ENCODE measurements at places on chromosomes 11 and 22.

- DNase-seq: peak; percentile 83
These were observed 25.7 kb upstream of the CTR9 start for GRCh38 chr11:10725114-10725906.

- peak; percentile 67 for DNase-seq
These were observed 42.5 kb downstream of the TMPRSS5 start for GRCh38 chr11:113663567-113663966.

DNA sequence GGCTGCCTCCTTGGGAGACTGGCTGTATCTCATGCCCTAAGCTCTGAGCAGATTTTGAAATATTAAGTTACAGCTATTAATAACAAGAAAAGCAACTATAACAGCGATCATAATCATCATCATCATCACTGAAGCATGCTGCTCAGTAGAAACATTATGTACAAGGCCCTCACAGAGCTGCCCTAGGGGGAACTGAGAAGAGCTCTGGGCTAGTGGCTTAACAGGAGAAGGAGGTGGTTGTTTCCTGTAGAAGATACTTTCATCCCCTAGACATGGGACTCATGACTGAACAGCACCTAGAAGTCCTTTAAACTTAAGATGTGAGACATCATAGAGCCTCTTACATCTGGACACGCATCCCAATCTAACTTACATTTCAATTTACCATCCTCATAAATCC is 332.8 kb upstream of the PLET1 start:
- DNase-seq: no peak

DNA sequence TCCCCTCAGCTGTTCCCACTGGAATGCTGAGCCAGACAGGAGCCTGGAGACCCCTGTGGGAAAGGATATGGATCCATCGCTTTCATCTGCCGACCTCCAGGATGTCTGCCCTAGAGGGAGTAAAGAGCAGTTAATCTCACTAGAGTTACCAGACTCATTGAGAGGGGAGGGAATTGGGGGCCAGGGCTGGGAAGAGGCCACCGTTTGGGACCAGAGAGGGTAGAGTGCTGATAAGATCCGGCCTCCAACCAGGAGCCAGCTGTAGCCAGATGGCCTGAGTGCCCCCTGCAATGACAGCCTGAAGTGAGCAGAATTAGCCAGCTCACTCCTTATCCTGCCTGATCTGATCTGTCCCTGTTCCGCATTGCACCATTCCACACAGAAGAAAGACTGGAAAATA is 3.7 kb upstream of the APLNR start:
- no peak for DNase-seq

DNA sequence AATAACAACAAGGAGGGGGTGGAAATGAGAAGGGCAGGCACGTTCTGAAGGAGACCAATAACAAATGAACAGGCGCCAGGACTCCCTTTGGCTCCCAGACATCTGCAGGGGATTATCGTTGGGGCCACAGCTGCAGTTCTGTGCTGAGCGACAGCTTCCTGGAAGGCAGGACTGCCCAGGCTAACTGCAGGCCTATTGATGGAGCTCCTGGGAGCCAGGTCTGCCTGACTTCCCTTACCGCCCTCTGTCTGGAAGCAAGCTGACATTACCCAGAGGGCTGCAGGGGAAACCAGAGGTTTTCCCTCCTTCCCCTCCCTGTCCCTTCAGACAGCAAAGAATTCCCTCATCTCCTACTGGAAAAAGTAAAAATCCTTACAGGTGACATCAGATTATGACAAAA is 5.0 kb downstream of the DRD2 start:
- no peak for DNase-seq
